ENCODE measurements at places on chromosomes 4 and X. TPM values are rescaled to one million over a fixed set of nuclear protein-coding genes. Genes with fewer than 3 reads are reported as not detected.
A peak's percentile ranks its signal among the peaks of the same experiment; 100 is the strongest.

Gene VCX
- not detected for total RNA-seq

Gene KDR
- total RNA-seq: 14.2 TPM

Gene BTC
- total RNA-seq: 42.2 TPM

Gene MEPE
- not detected for total RNA-seq

Gene ARHGEF38
- not detected for total RNA-seq

Gene MTNR1A
- total RNA-seq: not detected

Gene TRAPPC2
- 22.1 TPM for total RNA-seq

Gene CCNA2
- total RNA-seq: 2.1 TPM

GRCh38 chrX:17631647-17632046 lies 105.6 kb upstream of the SCML1 start:
- no peak for DNase-seq

DNA sequence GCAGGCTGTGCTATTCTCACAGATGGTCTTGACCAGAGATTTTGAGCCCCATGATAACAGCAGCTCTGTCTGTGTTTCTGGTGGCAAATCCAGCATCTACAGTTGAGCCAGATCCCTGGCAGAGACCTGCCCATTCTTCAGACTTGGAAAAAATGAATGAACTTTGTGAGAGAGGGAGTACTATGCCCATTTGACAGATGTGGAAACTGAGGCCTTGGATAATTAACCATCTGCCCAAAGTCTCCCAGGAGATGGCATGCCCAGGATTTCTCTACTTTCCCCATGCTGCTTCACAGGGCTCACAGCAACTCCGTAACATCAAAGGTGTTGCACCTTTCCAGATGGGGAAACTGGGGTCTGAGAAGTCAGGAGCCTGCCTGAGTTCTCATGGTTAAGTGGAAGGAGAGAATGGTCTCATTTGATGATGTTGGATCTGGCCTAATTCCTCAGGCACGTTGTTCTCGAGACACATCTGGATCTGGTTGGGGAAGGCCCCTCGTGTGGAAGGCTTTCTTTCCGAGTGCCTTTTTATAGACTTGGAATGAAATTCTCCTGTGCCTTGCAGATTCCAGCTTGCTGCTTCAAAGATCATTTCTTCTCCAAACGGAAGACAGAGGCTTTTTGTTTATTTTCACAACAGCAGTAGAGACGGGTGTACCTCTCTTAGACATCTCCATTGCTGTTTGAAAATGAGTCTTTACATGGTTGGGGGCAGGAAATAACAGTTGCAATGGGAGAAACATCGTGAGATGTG lies 73.3 kb upstream of the STX18 start:
- no peak for DNase-seq

DNA sequence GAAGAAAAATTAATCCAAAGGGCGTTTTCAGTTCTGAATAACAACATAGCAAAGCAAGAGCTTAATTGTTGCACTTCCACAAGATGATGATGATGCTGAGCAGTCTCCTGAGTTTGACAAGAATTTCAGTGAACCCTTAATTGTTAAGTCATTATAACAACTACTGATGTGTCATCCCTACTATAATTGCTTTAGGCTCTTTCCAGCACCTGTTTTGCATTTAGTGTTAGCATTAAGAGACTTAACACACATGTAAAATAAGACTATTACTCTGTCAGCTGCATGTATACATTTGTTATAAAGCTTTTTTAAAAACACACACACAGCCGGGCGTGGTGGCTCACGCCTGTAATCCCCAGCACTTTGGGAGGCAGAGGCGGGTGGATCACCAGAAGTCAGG lies 37.9 kb upstream of the GALNT7 start:
- no peak for DNase-seq

GRCh38 chr4:105894660-105895582 lies at the start of gene NPNT:
TSS of gene NPNT (plus strand) at chr4:105895471. CDS start at chr4:105895653, 182 bp downstream.
- DNase-seq: no peak

DNA sequence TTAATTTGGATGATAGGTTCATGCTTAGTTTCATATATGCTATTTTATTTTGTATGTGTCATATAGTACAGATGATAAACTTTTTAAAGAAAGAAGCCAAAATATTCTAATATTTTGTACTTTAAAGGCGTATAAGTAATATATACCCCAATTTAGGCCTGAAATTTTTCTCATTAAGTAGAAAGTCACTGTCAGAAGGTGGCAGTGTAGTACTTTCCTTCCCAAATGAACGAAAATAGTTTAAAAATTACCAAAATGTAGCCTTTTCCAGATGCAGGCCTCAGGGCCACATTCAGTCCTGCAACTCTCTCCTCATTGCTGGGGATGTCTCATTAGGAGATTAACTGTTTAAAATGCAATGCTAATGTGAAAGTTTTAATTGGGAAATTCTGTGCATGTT lies 1263.6 kb downstream of the C4orf33 start:
- no peak for DNase-seq

DNA sequence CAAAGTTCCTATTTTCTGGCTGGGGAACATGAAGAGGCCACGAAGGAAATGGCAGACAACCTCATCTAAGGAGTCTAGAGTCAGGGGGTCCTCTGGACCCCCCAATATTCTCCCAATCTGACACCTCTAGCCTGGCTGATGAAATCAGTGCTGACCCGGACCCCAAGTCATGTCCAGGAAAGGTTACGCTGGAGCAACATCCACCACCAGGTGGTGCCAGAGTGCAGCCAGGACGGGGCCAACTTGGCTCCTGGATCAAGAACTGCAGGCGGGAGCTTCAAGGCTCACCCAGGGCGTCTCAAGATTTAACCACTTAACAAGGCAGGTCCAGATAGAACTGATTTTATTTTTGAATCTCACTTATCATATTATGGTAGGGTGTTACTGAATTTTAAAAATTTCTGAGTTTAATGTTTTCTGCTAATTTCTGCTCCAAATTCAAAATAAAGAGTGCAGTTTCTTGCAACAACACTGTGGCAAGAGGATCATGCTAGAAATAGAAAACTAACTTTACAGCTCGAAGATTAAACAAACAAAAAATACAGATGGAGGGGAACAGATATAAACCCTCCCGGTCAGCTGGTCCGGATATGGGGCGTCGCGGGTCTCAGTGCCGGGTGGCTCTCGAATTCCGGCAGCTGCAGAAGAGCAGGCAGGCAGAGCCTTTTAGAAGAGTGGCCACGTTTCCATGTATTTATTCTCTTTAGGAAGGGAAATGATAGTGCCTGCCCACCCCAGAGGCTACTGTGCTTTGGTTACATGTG lies 135.5 kb downstream of the AFAP1 start:
- peak; percentile 93 for DNase-seq

- DNase-seq: no peak
Measured at GRCh38 chr4:121688701-121689100, 8.1 kb downstream of the ANXA5 start.

- no peak for DNase-seq
Measured at GRCh38 chr4:41747230-41748055, 1.1 kb downstream of the PHOX2B start.

GRCh38 chr4:915041-915474 lies 17.1 kb downstream of the GAK start:
- peak; percentile 42 for DNase-seq

- DNase-seq: no peak
Measured at GRCh38 chrX:24235084-24235710, 78.7 kb downstream of the SUPT20HL2 start.

GRCh38 chr4:88756149-88756548 lies 58.5 kb upstream of the NAP1L5 start:
- DNase-seq: no peak

DNA sequence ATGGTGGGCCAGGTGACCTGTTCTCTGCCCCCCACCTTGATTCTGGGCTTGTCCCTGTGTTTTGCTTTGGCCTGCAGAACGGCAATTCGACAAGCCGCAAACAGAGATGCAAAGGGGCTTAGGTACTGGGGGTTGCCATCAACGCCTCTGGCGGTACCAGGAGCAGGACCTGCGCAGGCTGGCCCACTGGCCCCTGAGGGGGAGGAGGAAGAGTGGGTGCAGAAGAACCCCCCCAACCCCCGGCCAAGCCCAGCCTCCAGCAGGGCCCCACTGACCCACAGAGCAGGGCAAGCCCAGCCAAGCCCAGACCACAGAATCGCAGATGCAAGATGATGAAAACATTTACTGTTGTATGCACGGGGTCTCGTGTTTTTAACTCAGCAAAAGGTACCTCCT lies 89.4 kb downstream of the PPP2R2C start:
- no peak for DNase-seq

Data from sigmoid colon (tissue), 7 donors.